ENCODE measurements at places on chromosomes 11 and 22.

GRCh38 chr11:9693801-9694553 is 30.1 kb downstream of the SWAP70 start:
- no peak for DNase-seq

GRCh38 chr11:2138068-2138430 is 1.1 kb downstream of the IGF2 start:
- DNase-seq: no peak

DNA sequence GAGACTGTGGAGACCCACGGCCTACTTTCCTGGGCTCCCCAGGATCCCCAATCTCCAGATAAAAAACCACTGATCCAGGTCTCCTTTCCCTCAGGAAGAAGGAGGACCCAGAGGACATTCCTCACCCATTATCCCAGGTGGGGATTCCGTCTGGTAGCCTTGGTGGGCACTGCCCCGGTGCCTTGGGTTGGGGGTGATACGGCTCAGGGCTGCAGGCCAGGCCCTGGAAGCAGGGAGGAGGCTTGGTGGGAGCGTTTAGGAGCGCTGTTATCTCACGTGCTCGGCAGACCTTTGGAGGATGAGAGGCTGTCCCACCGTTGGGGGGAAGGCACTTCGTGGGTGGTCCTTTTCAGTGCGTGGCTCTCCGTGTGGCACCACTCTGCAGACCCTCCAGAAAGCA is 926.3 kb downstream of the BRD1 start:
- DNase-seq: no peak

GRCh38 chr11:61024938-61025820 is 53.7 kb downstream of the CD6 start:
- no peak for DNase-seq

- no peak for DNase-seq
These were observed 37.6 kb downstream of the MS4A2 start for GRCh38 chr11:60125956-60126585.

Data from activated CD4-positive, alpha-beta T cell treated with anti-CD3 and anti-CD28 coated beads for 24 hours (primary cell).